ENCODE measurements at places on chromosomes 2 and 18.

GRCh38 chr18:44920441-44920840, 239.8 kb downstream of the SETBP1 start:
- no peak for DNase-seq

DNA sequence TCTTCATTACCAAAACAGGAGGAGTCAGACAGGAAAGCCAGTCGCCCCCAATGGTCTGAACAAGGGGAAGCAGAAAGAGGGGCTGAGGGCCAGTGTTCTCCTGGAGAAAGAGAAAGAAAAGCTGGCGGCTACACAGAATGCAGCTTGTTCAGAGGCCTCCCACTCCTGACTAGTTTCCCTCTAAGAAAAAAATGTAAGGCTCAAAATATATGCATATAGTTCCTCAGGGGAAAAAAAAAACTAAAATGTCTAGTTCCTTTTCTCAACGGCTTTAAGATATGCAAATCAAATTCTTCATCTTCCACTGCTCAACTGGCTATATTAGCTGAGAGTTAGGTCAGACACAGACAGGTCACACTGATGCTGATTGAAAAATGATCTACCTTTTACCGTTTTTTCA, 18.6 kb downstream of the MBOAT2 start:
- DNase-seq = no peak

- DNase-seq = no peak
Observed at GRCh38 chr2:219350710-219351221, 18.2 kb upstream of the RESP18 start.

DNA sequence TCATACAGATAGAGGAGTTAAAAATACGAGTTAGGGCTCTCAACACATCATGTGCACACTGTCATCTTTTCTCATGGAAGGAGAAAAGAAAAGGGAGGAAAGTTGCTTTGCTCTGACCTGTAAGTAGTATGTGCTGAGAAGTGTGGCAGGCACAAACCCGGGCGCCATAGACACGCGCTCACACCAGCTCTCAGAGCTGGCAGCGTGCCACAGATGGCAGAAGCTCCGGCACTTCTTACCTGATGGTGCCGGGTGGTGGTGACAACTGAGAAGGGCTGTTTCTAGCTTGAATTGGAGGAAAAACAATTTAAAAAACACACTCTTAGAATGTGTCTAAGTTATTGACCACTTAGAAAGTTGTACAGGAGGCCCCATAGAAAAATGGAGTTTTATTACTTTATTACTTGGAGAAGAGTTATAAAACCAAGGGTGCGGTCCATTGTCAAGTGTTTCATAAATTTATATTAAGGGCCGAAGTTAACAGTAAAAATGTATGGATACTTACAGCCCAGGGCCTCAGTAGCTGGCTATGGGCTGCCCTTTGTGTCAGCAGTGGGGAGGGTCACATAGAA, 92.2 kb downstream of the DPP4 start:
- DNase-seq = no peak

GRCh38 chr2:45275806-45276205, 266.6 kb upstream of the SIX2 start:
- no peak for DNase-seq

GRCh38 chr2:27126252-27126710, 2.7 kb downstream of the ABHD1 start:
- no peak for DNase-seq
